ENCODE measurements at places on chromosomes 1 and 21. TPM values are rescaled to one million over a fixed set of nuclear protein-coding genes. Genes with fewer than 3 reads are reported as not detected.

The TTC24 gene
- total RNA-seq, result not detected

The TRIM67 gene
- not detected for total RNA-seq

The GORAB gene
- 7.7 TPM for total RNA-seq

The LAD1 gene
- total RNA-seq, result not detected

The TAF1A gene
- total RNA-seq, result 7.1 TPM

The ZYG11A gene
- total RNA-seq, result 1.3 TPM

The UBQLN4 gene
- 48.1 TPM for total RNA-seq

DNA sequence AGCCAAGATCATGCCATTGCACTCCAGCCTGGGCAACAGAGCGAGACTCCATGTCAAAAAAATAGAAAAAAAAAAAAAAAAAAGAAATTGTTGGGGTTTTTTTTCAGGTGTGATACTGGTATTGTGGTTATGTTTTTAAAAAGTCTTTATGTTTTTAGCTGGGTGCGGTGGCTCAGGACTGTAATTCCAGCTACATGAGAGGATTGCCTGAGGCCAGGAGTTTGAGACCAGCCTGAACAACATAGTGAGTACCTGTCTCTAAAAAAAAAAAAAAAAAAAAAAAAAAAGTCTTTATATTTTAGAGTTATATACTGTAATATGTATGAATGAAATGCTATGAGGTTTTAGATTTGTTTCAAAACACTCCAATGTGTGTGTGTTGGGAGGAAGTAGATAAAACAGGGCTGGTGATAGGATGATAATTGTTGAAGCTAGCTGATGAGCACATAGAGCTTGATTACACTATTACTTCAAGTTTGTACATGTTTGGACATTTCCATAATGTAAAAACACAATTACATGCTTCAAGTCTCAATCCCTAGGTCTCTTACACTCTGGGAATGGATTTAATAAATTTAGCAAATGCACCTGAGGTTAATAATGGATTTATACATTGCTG lies 30.2 kb upstream of the ATP5PO start:
- DNase-seq, result no peak

- DNase-seq, result no peak
These were observed 18.9 kb downstream of the PTPRU start for GRCh38 chr1:29255134-29255666.

DNA sequence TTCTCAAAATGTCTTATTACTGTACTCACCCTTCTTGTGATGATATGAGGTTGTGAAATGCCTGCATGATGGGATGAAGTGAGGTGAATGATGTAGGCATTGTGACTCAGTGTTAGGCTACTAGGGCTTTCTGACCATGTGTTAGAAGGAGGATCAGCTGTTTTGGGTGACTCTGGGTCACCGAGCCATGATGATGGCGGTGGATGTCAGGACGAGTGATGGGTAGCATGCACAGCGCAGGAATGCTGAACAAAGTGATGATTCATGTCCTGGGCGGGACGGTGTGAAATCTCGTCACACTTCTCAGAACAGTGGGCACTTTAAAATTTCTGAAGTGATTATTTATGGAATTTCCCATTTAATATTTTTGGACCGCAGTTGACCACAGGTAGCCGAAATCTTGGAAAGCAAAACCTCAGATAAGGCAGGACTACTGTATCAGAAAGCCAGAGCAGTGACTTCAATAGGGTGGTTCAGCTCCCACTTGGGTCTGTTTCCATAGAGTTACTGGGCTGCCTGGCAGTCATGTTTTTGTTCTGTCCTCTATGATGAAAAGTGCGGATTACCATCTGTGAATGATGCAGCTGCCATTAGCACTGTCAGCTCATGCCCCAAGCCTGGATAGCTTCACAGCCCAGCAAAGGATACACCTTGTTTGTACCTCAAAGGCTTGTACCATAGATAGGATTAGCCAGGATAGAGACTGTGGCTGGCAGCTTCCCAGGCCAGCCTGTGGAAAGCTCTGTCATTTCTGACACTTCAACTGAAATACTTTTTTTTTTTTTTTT lies 26.6 kb downstream of the IL6R start:
- peak; percentile 35 for DNase-seq

DNA sequence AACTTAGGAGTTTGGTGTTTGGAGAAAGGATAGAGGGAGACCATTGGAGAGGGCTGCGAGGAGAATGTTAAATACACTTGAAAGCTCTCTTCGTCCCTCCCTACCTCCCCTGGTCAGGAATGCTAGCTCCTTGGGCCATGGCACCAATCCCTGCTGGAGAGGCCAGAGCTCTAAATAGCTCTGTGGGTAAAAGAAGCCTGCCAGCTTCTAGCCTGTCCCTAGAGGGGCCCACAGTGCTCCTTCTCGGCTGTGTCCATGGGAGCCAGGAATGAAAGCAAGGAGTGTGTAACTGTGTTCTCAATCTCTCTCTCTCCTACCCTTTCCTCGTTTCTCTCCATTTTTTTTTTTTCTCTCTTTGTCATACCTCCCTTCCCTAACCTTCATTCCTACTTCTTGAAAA lies at the start of gene CCDC190:
CCDC190 (minus strand) TSS at position 75 of the 400 bp plus-strand sequence. CDS start 1,529 bp downstream, outside the sequence.
- no peak for DNase-seq

DNA sequence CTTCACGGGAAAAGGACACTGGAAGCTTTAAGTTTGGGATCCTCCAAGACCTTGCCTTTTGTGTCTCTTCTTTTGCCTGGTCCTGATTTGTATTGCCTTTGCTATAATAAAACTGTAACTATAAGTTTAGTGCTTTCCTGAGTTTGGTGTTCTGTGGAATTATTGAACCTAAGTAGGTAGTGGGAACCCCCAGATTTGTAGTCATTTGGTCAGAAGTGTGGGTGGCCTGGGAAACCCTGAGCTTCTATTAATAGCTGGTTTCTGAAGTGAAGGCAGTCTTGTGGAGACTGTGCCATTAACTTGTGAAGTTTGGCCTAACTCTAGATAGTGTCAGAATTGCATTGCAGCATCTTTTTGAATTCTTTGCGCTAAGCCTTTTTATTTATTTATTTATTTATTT lies 6.8 kb upstream of the MYCL start:
- DNase-seq, result no peak

DNA sequence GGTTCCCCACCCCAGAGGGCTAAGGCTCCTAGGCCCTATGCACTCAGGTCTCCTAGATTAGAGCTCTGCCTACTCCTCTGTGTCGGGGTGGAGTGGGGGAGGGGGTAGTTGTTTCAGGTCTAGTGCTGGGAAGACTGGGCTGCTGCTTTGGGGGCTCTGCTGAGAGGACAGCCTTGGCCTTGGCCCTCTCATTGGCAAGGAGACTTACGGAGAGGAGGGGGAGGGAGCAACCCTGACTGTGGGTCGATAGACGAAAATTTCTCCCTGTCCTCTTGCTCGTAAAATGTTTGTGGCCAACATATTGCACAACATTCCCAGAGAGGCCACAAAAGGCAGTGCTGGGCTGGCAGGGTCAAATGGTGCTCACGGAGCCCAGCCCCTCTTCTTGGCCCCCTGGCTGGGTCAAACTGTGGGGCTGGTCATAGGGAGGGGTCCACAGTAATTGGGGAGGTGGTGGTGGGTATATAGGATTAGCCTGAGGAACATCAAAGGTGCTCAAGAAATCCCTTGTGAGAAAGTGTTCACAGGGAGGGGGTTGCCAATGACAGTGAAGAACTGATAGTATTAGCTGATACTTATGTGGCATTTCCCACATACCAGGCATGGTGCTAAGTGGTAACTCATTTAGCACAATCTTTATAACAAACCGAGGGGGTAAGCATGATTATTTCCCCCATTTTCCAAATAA lies 8.5 kb upstream of the DMBX1 start:
- no peak for DNase-seq

DNA sequence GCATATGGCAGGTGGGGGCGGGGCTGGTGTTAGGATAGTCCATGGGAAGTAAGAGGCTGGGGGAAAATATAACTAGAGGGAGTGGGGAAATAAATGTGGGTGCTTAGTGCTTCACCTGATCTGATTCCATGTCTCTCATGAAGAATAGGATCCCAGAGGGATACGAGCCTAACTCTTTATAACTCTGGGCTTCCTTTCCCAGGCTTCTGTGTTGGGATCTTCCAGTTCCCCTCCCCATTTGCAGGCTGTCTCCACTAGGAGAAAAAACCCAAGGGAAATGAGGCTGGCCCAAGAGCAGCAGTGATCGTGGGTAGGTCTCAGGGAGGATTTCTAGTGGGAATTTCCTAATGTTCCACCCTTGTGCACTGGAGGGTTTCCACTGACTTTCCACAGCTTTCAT lies 1.6 kb downstream of the KCNJ9 start:
- no peak for DNase-seq

DNA sequence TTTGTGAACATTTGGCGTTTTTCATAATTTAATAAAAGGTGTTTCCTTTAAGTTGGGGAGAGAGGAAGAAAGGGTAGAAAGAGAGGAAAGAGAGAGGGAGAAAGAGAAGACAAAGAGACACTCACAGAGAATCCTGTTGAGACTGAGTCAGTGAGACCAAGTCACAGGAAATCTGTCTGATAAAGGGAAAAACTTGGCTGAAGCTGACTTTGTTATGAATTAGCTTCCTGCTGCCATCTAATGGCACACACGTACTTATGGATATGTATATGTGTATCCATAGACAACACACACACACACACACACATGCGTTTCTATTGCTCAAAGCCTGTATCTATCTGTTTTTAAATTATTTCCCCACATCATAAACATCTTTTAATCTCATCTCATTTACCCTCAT lies 42.5 kb upstream of the DISC1 start:
- DNase-seq, result peak; percentile 88

DNA sequence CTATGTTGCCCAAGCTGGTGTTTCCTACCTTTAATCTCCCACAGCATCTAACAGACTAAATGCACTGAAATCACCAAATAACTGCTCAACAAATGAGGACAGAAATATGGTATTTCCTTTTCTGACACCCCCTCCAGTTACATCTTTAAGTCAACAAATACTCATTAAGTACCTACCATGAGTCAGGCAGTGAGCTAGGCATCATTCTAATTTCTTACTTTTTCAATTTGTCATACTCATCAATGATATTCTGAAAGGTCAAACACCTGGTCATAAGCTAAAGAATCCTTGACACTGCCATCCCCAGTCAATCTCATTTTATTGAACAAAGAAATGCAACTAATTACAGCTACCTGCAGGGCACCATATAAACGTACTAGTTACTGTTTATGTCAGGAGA lies 36.6 kb downstream of the LUZP1 start:
- peak; percentile 65 for DNase-seq

GRCh38 chr1:247961791-247962190 lies 3.2 kb upstream of the OR2AK2 start:
- no peak for DNase-seq

- peak; percentile 46 for DNase-seq
These were observed 812 bp downstream of the CACHD1 start for GRCh38 chr1:64470665-64471217.

GRCh38 chr1:22142315-22143064 lies 407 bp downstream of the WNT4 start:
- peak; percentile 44 for DNase-seq

- DNase-seq, result peak; percentile 49
These were observed 16.6 kb downstream of the RHBG start for GRCh38 chr1:156385534-156386031.

- DNase-seq, result no peak
These were observed 74.1 kb upstream of the TINAGL1 start for GRCh38 chr1:31502253-31502652.

DNA sequence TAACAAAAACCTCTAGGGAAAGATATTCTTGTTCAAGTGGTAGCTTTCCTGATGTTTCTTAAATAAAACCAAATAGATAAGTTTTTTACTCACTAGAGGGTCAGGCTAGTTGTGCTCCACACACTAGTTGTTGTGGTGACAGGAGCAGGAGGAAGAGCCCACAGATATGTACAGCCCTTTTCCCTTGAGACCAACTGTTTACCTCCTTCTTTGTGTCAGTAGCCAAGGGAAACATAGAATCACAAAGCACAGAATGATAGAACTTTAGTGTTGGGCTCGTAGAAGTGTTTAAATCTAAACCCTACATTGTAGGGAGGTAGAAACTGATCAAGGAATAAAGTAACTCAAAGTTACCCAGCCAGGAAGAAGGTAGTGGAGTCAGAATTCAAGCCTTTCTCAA lies 309.0 kb downstream of the CTH start:
- DNase-seq, result no peak

- DNase-seq, result no peak
These were observed 27.8 kb downstream of the FBXO28 start for GRCh38 chr1:224141693-224142092.

GRCh38 chr1:97041026-97041425 lies 319.4 kb downstream of the PTBP2 start:
- DNase-seq, result no peak

- peak; percentile 37 for DNase-seq
These were observed 13.4 kb upstream of the PIAS3 start for GRCh38 chr1:145871994-145872924.
